ENCODE measurements at places on chromosomes 6 and 20. TPM values are rescaled to one million over a fixed set of nuclear protein-coding genes. Genes with fewer than 3 reads are reported as not detected.
A peak's percentile ranks its signal among the peaks of the same experiment; 100 is the strongest.

The MTCH1 gene
- 250 TPM for total RNA-seq

The BPIFB4 gene
- not detected for total RNA-seq

The RFX6 gene
- not detected for total RNA-seq

The OPRL1 gene
- 3.3 TPM for total RNA-seq

The VSX1 gene
- not detected for total RNA-seq

The ETV7 gene
- 0.11 TPM for total RNA-seq

DNA sequence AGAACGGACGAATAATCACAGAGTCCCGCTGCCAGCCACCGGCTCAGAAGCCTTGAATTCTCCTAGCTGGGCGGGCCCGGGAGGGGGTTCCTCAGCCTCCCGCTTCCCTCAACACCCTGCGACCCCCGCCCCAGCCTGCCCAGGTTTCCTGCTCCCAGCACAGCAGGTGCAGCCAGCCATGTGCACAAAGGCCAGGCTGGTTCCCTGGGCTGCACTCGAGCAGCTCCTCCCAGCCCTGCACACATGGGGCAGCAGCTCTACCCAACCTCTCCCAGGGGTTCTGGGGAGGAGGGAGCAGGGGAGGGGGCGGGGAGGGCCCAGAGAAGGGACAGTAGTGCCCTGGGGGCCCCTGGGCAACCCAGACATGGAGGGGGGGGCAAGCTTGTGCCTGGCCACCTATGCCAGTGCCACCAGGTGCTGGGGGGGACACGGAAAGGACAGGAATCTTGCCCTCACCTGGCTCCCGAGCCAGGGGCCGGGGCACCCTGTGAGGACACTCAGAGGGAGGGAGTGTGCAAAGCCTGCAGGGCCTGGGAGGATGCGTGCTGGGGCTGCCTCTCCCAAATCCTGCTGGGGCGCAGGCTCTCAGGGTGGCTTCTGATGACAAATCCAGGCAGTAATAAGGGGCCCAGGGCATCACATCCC, 1.2 kb upstream of the NTSR1 start:
- DNase-seq: peak; percentile 31

DNA sequence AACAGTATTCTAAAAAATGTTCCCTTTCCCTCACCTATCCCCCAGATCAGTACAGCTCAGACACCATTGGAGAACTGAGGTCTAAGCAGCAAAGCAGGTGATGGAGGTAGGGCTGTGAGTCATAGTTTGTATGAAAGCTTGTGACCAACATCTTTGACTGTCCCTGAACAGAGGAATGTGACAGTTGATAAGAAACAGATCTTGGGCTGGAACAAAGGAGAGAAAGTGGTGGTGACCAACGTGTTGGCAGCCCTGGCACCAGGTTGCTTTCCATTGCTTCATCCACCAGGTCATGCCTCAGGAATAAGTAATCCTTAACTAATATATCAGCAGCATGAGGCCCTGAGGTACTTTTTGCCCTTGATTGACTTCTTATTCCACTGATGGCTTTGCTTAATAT, 19.9 kb upstream of the CRIP3 start:
- no peak for DNase-seq

- no peak for DNase-seq
Observed at GRCh38 chr6:92681401-92681800, 738.0 kb downstream of the EPHA7 start.

- no peak for DNase-seq
Observed at GRCh38 chr6:68108233-68108835, 526.7 kb upstream of the ADGRB3 start.

DNA sequence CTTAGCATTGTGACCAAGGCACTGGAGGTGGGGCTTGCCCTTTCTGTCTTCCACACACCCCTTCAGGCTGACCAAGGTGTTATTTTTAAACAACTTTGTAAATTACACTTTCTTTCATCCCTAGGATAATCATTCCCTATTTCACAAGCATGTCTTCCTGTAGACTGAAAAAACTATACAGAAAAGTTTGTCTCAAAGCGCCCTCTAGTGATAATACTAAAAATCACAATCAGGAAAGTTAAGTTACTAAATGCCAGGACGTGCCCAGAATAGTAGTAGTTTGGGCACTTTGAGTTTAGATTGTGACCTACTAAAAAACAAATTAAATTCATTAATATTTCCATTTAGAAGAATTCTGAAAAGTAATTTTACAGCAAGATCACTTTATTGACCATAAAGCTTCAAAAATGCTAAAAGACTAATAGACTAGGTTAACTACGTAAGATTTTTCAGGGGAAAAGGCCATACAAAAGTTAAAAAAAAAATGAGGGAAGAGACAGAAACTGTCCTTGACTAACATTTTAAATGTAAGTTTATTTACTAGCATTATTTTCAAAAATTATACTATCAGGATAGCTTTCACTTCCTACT, 123.3 kb upstream of the DUSP22 start:
- DNase-seq: peak; percentile 49

DNA sequence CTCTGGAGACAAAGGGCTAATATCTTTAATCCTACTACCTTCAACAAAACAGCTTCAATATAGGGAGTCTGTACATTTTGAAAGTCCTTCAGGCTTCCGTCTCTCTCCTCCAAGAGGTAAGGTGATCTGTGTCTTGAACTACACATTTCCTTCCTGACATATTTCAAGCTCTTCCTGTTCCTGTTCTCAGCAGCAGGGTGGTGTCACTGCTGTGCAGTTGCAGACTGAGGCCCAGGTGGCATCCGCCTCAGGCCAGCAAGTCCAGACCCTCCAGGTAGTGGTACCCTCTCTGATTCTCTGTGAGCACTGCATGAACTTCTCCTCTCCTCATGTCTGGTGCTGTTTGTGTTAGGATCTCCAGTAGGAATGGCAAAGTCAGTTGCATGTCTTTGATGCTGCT, 7.8 kb downstream of the NFYA start:
- no peak for DNase-seq

DNA sequence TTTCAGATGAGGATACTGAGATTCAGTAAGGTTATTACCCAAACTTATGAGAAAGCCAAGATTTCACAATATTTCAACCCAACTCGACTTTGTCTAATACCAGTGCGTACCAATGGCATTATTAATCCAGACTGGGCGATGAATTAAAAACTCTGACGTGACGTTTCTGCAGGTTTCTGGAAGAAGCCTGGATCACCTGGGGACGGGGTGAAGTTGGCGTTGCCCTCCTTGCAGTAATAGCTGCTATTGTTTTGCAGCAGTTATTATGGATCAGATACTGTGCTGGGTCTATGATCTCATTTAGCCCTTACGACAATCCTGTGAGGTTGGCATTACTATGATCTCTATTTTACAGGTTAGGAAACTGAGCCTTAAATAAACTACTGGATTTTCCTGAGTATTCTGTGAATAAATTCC, 569 bp upstream of the CDC5L start:
- DNase-seq: no peak

DNA sequence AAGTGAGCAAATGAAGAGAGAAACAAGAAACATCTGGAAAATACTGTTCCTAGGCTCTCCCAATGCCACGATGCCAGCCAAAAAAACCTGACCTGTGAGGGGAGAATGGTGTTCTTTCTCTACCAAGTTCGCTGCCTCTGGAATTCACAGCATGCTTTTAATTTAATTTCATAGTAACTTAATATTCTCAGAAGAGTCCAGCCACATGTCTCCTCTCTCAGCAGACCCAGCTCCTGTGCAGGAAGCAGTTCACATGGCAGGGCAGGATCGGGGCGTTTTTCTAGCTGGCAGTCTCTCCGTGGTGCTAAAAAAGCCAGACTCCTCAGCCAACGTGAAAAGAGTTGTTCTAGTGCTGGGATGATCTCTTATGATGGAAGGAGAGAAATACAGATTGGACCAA, 57.5 kb downstream of the BFSP1 start:
- DNase-seq: no peak

DNA sequence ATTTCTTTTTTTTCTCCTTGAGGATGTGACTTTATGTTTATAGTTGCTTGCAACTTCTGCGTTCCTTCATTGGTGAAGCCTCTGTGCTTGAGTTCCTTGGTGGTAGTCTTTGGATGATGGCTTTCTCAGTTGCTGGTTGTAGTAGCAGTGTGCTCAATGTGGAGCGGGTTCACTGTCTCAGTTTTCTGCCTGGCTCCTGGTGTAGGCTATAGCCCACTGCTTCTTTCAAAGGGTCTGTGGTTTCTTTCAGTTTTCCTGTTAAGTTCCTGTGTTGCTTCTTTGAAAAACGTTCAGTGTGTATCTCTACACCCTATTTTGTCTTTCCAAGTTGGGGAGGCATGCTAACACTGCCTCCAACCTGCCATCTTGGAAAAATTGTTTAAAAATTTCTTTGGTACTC, 33.9 kb upstream of the ZBTB24 start:
- no peak for DNase-seq

DNA sequence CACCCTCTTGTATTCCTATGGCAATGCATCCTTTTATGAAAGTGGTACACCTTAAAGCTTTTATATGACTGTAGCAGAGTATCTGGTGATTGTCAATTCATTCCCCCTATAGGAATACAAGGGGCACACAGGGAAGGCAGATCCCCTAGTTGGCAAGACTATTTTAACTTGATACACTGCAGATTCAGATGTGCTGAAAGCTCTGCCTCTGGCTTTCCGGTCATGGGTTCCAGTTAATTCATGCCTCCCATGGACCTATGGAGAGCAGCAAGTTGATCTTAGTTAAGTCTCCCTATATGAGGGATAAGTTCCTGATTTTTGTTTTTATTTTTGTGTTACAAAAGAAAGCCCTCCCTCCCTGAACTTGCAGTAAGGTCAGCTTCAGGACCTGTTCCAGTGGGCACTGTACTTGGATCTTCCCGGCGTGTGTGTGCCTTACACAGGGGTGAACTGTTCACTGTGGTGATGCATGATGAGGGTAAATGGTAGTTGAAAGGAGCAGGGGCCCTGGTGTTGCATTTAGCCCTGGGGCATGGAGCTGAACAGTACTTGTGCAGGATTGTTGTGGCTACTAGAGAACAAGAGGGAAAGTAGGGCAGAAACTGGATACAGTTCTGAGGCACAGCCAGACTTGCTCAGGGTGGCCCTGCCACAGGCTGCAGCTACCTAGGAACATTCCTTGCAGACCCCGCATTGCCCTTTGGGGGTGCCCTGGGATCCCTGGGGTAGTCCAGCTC, 292.1 kb downstream of the ESR1 start:
- DNase-seq: no peak

GRCh38 chr6:131717836-131718542, 7.2 kb upstream of the CTAGE9 start:
- DNase-seq: no peak

DNA sequence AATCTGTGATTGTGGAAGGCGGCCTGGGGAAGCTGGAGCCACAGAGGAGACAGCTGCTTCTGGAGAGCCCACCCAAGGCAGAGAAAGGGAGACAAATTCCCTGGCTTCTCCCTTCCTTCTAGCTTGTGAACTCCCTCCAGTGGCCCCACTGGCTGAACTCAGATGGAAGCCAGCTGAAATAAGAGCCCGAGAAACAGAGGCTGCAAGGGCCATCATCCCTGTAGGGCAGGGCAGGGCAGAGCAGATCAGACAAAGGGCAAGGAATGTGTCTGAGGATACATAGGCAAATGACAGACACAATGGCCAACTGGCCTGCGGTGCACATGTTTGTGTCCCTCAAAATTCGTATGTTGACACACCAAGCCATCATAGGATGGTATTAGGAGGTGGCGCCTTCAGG, 25.3 kb downstream of the MDFI start:
- peak; percentile 52 for DNase-seq

DNA sequence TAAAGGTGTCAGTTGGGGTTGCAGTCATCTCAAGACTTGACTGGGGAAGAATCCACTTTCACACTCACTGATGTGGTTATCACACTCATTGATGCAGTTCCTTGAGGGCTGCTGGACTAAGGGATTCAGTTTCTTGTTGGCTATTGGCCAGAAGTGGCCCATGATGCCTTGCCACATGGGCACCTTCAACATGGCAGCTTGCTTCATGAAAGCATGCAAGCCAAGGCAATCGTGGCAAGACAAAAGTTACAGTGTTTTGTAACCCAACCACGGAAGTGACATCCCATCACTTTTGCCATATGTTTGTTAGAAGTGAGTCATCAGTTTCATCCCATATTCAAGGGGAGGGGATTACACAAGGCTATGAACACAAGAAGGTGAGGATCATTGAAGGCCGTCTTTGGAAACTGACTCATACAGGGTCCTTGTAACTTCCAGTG, 3.8 kb upstream of the RANBP9 start:
- no peak for DNase-seq

GRCh38 chr6:159301277-159301676, 132.1 kb downstream of the FNDC1 start:
- no peak for DNase-seq
